Endothelial cell (in vitro differentiated cells): ENCODE measurements at places on chromosomes 11 and 22. TPM values are rescaled to one million over a fixed set of nuclear protein-coding genes. Genes with fewer than 3 reads are reported as not detected.

The GUCY1A2 gene
- total RNA-seq: 0.10 TPM

The SPTBN2 gene
- 17.1 TPM for total RNA-seq

The MOGAT2 gene
- not detected for total RNA-seq

The ASPHD2 gene
- total RNA-seq: 14.5 TPM

The CHRM1 gene
- not detected for total RNA-seq
